Breast epithelium (tissue), 4 donors: ENCODE measurements at places on chromosomes 12 and 14.

- DNase-seq = no peak
Observed at GRCh38 chr12:105222284-105222655, 13.7 kb downstream of the APPL2 start.

DNA sequence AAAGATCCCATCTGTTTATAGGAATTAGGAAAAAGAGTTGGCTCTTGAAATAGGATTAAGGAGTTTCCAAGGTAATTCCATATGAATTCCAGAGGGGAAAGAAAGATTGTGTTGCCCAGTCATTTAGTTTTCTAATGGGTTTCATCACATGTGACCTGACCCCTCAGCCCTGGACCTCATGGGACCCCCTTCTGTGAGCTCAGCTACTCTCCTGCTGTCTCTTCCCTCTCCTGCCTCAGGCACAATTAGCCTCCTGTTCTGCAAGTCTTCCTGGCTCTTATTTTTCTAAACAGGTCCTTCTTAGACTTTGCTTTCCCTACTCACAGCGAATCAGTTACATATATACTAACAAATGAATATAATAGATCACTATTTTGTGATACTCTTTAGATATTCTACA is 237.7 kb downstream of the TRHDE start:
- DNase-seq = no peak

- no peak for DNase-seq
Observed at GRCh38 chr12:90896164-90896563, 58.8 kb downstream of the CCER1 start.

- no peak for DNase-seq
Observed at GRCh38 chr12:29350080-29350479, 30.9 kb downstream of the ERGIC2 start.

- no peak for DNase-seq
Observed at GRCh38 chr12:73414926-73415325, 1122.7 kb upstream of the ATXN7L3B start.

GRCh38 chr14:69464829-69465228 is 19.7 kb upstream of the PLEKHD1 start:
- no peak for DNase-seq

- DNase-seq = no peak
Observed at GRCh38 chr14:62269204-62269603, 507.0 kb downstream of the SNAPC1 start.

DNA sequence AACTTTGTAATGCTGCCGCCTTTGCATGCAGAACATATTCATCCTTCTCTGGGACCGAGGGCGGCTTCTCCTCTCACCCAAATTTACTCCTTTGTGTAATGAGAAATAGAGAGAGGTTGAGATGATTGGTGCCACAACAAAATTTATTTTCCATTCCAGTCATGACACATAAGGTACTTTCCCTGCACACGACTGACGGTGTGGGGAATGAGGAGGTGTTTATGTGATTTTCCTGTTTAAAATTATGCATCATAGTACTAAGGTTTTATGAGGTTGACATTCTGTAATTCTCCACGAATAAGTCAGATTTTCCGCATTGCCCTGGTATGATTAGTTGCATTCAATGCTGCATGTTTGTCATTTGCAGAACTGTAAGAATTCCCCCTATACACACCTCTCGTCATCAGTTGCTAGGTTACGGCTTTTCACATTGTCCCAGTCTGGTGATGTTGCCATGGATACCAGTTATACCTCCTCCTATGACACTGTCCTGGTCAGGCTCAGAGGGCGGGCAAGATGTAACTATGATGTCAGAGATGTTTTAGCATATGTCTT is 23.1 kb downstream of the BICDL1 start:
- no peak for DNase-seq

DNA sequence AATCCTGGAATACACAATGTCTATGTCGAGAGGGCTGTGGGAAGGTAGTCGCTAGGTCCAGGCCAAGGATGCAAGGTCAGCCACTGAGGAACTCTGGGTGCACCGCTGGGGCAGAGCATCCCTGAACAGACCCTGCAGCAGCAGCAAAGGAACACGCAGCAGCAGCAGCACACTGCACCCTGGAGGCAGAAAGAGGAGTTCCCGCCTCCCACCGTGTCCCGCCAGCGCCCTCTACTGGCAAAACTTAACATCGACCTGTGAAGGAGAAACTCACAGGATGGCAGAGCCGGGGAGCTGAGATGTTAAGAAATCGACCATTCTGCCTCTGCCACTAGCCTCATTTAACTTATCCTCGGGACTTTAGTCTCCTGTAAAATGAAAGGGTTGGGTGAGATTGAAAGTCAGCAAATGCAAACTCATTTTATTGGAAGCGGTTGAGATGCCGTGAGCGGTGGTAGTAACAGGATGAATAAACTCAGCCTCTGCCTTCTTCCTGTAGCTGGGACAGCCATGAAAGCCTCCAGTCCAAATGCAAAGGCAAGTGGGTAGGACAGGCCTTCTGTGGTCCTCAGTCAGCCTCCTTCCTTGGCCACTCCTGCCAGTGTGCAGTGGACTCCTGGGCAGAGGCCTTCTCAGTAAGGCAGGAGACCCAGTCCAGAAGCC is 45.6 kb downstream of the STAB2 start:
- no peak for DNase-seq

- DNase-seq = no peak
Observed at GRCh38 chr12:129076441-129077320, 223.4 kb downstream of the GLT1D1 start.

- no peak for DNase-seq
Observed at GRCh38 chr12:11834931-11835330, 185.5 kb downstream of the ETV6 start.

GRCh38 chr12:47591361-47591791 is 114.5 kb downstream of the RPAP3 start:
- DNase-seq = no peak

GRCh38 chr12:128323145-128323920 is 56.4 kb downstream of the TMEM132C start:
- no peak for DNase-seq

DNA sequence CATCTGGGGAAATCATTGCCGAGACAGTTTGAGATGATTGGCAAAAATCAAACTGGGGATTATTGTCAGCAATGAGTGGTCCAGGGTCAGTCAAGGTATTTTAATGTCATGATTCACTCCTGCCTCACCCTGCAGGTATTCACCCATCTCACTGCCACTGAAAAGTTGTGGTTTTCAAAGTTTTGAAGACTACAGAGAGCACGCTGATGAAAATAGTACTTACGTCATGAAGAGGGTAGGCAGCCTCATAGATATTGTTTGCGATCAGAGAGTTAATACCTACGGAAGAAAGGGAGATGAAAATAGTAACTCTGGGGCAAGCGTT is 138.0 kb downstream of the ANO2 start:
- no peak for DNase-seq

- no peak for DNase-seq
Observed at GRCh38 chr12:114995891-114996290, 311.9 kb upstream of the TBX3 start.

DNA sequence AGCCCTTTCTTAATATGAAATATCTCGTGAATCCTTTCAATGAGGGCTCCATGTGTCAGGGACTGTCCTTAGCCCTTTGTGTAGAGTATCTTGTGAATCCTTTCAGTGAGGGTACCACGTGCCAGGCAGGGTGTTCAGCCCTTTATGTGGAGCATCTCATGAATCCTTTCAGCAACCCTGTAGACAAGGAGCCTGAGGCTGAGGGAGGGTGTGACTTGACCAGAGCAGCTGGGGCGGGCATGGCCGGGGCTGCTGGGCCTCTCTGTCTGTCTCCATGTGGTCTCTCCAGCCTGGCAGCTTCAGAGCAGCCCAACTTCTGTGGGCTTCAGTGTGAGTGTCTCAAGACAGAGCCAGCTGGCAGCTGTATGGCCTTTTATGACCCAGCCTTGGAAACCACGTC is 140.2 kb downstream of the AACS start:
- no peak for DNase-seq

GRCh38 chr12:30968211-30968610 is 41.7 kb downstream of the TSPAN11 start:
- DNase-seq = no peak

GRCh38 chr12:25789541-25789944 is 168.9 kb upstream of the RASSF8 start:
- no peak for DNase-seq

- no peak for DNase-seq
Observed at GRCh38 chr12:108479364-108480070, 35.6 kb upstream of the FICD start.

GRCh38 chr14:104040539-104040938 is 45.0 kb upstream of the ASPG start:
- DNase-seq = no peak

DNA sequence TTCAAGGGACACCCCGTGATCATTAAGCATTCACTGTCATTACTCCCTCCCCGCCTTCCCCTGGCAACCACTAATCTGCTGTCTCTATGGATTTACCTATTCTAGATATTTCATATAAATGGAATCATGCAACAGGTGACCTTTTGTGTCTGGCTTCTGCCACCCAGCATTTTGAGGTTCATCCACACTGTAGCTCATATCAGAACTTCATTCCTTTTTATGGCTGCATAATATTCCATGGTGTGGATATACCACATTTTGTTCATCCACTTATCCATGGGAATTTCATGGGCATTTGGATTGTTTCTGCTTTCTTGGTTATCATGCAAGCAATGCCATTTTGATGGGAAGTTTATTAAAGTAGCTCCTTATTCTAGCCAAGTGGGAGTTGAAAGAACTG is 184.2 kb upstream of the VASH1 start:
- no peak for DNase-seq

GRCh38 chr12:130925666-130926015 is 28.1 kb upstream of the ADGRD1 start:
- DNase-seq = no peak

DNA sequence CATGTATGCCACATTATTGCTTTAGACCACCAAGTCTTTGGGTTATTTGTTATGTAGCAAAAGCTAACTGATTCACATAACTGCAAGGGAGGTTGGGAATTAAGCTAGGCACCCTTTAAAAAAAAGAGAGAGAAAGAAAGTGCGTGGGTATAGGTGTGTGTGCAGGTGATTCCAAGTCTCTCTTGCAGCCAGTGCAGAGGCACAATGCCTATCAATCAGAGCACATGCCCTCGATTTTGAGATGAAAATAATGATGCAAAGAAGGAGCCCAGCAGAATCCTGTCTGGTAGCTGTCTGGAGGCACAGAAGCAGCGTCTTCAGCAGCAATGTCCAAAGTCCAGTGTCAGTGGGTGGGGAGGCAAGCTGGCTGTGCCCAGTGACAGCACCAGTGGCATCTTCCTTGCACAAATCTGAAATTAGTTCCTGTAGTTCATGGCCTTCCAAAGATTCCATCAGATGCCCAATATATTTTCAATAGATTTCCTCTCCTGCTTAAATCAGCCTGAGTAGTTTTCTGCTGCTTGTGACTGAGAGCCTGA is 62.4 kb upstream of the TBPL2 start:
- DNase-seq = no peak

GRCh38 chr12:128266541-128267130 is 334 bp upstream of the TMEM132C start:
- no peak for DNase-seq
